ENCODE measurements at places on chromosomes 7 and 10.

DNA sequence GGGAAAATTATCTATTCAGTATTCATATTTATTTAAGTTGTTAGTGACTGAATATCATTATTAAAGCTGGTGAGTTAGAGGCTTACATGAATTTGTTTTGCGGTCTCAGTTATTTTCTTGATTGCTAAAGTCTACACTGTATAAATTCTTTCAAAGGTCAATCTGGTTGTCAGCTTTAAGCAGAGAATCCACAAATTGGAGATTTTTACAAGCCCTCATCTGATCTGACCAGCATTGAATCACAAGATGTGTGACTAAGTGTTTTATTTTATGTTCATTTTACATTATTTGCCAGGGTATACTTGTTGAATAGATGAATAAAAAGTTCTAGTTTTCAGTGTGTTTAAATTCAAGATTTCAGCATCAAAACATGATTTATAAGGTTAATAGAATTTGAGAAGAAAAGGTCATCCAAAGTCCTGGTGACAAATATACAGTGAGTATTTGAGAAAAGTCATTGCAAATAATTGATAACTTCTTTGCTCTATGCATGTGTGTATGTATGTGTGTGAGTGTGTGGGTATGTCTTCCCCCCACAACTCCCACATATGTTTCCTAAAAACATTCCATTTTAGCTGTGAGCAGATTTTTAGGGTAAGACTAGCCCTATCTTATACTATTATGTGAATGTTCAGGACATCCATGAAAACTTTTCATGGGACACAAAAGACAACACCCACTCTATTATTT lies 4.4 kb downstream of the SEMA3A start:
- no peak overlapping the region for H3K4me3 ChIP-seq
- H3K27ac ChIP-seq, result no peak overlapping the region
- H3K4me1 ChIP-seq, result no peaks in the 10 kb centered on the region
- no peaks in the 10 kb centered on the region for H3K36me3 ChIP-seq
- no peaks in the 10 kb centered on the region for H3K27me3 ChIP-seq

GRCh38 chr7:130957137-130957513 lies 223.1 kb upstream of the KLF14 start:
- H3K27me3 ChIP-seq, result no peaks in the 10 kb centered on the region
- H3K4me1 ChIP-seq, result no peaks in the 10 kb centered on the region
- no peaks in the 10 kb centered on the region for H3K36me3 ChIP-seq
- H3K4me3 ChIP-seq, result no peak overlapping the region

DNA sequence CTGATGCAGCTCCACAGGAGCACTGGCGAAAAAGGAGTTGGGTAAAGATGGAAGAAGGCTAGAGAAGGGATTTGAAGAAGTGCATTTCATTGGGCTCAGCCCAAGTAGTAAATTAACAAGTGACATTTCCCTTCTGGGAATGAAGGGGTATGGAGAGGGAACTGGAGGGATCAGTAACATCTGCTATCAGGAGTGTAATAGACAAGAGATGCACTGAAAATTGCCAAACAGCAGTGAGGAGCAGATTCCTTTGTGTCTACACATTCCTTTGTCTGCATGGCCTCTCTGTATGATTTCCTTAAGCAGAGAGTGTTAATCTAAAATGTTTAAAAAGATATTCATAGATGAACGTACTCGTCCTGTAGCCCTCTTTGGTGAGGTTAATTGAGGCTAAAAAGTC lies 148.2 kb upstream of the FERD3L start:
- DNase-seq, result no peak
- no peak overlapping the region for H3K4me3 ChIP-seq
- H3K4me1 ChIP-seq, result no peaks in the 10 kb centered on the region

- H3K4me3 ChIP-seq, result no peak overlapping the region
- H3K36me3 ChIP-seq, result no peaks in the 10 kb centered on the region
- H3K27me3 ChIP-seq, result no peaks in the 10 kb centered on the region
Measured at GRCh38 chr10:89563861-89564478, 28.6 kb upstream of the SLC16A12 start.

GRCh38 chr7:28272461-28272877 lies 91.9 kb upstream of the JAZF1 start:
- no peaks in the 10 kb centered on the region for H3K27me3 ChIP-seq
- H3K27ac ChIP-seq, result no peak overlapping the region
- peak overlapping the region; percentile 50 for H3K4me3 ChIP-seq
- H3K4me1 ChIP-seq, result no peaks in the 10 kb centered on the region
- no peaks in the 10 kb centered on the region for H3K36me3 ChIP-seq
- DNase-seq, result no peak

GRCh38 chr10:3530346-3530745 lies 254.7 kb downstream of the KLF6 start:
- no peak overlapping the region for H3K27ac ChIP-seq
- no peak for DNase-seq
- no peaks in the 10 kb centered on the region for H3K36me3 ChIP-seq
- H3K4me3 ChIP-seq, result no peak overlapping the region
- H3K27me3 ChIP-seq, result no peaks in the 10 kb centered on the region

- H3K27ac ChIP-seq, result no peak overlapping the region
- no peak overlapping the region for H3K4me3 ChIP-seq
- no peaks in the 10 kb centered on the region for H3K27me3 ChIP-seq
- no peak for DNase-seq
- no peaks in the 10 kb centered on the region for H3K36me3 ChIP-seq
- H3K4me1 ChIP-seq, result no peaks in the 10 kb centered on the region
Measured at GRCh38 chr7:118148930-118149329, 35.0 kb upstream of the LSM8 start.

DNA sequence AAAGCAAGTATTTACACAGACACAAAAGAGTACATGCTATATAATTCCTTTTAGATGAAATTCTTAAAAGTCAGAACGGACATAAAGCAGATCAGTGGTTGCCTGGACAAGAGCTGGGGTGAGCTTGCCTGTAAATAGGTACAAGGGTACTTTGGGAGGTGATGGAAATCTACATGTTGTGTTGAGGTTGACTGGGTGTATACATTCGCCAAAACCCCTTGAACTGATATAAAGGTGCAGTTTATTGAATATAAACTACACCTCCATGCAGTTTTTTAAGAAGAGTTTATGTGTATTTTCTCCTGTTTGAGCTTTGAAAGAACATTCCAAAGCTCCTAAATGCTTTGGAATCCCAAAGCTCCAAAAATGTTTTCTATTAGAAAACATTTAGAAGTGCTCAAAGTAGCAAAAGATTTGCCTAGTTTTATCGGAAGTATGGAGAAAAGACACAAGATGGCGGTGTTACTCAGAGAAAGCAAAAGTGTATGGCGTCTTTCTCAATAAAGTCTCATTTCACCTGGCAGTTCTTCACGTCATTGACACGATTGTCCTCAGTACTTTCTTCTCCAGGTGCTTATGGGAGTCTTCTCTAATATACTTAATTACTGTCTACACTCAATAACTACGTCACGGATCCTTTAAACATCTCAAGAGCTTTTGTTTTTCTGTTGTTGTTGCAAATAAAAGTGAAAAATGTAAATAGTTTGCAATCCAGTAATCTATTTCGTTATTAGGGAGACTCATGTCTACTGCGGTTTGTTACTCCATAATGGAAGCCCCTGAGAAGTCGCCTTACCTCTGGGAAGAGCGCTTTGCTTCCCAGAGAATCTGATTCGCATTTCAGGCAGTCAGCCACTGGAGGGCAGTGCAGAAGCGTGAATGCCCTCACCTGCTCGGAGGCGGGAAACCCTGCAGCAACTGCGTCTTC lies 14.7 kb upstream of the SEC61G start:
- peak overlapping the region; percentile 44 for H3K27ac ChIP-seq
- DNase-seq, result peak; percentile 73
- peaks cover 9% of the 10 kb centered on the region for H3K27me3 ChIP-seq
- H3K36me3 ChIP-seq, result no peaks in the 10 kb centered on the region
- H3K4me3 ChIP-seq, result peak overlapping the region; percentile 55

DNA sequence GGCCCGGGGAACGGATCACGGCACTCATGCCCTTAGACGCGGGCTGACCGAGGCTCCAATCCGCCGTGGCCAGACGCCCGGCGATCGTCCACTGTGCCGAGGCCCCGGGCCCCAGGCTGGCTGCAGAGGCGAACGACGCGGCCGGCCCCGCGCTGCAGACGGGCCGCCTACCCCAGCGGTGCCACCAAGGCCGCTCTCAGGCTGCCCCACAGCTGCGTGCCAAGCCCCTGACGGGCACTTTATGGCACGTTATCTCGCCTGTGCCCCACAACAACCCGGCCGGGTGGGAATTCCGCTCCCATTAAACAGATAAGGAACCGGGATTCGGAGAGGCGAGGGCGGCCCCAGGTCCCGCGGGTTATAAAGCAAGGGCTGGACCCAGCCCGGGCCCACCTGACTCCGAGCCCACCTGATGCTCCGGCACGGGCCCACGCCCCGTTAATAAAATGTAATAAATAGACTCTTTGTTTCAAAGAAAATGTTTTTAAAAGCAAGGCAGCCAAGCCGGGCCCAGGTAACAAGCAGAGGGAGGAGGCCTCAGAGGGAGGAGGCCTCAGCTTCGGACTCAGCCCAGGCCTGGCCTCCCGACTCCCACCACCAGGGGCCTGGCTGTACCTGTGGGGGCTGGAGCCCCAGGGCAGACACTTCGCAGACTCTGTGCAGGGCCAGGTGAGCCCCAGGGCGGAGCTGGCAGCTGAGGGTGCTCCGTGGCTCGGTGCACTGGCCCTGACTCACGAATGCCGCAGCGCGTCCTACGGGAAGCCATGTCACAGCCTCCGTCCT lies 79.7 kb downstream of the FOXL3 start:
- H3K36me3 ChIP-seq, result no peaks in the 10 kb centered on the region
- peak; percentile 50 for DNase-seq
- peaks cover 5% of the 10 kb centered on the region for H3K4me1 ChIP-seq

GRCh38 chr10:74249865-74250264 lies 98.8 kb downstream of the ADK start:
- no peak overlapping the region for H3K27ac ChIP-seq
- H3K4me1 ChIP-seq, result no peaks in the 10 kb centered on the region
- no peak overlapping the region for H3K4me3 ChIP-seq

DNA sequence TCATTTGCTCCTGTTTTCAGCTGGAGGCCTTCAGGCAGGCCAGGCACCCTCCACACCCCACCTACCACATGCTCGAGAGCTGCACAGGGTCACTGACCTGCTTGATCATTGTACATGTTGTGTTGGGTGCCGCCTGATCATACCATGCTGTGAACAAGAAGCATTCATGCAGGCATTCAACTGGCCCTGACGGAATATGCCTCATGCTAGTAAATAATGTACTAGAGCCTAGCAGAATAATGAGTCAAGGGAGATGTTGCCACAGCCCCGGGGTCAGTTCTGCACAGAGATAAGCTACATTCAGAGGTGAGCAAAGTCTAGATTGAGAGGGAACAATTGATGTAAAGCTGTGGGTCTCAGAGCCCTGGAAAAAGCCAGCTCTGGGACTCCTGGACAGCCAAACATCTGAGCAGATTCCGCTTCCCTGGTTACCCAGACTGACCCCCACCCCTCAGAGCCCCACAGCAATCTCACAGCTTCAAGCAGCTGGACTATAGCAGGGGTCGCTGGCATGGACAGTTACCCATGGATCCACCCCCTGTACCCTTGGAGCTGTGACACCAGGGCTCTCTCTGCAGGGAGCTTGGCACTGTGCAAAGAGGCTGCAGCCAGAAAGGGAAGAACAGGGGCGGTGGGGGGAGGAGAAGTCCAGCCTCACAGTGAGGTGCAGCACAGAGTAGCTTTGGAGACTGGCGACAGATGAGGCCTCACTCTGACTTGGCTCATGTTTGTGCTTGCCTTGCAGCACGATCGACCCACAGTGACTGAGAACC lies 86.6 kb downstream of the FRMPD2 start:
- H3K4me3 ChIP-seq, result no peak overlapping the region
- no peaks in the 10 kb centered on the region for H3K27me3 ChIP-seq
- DNase-seq, result no peak
- H3K36me3 ChIP-seq, result no peaks in the 10 kb centered on the region
- H3K4me1 ChIP-seq, result no peaks in the 10 kb centered on the region

GRCh38 chr7:47602272-47603004 lies 20.5 kb upstream of the TNS3 start:
- H3K27me3 ChIP-seq, result no peaks in the 10 kb centered on the region
- no peaks in the 10 kb centered on the region for H3K36me3 ChIP-seq
- no peak for DNase-seq
- no peak overlapping the region for H3K4me3 ChIP-seq

DNA sequence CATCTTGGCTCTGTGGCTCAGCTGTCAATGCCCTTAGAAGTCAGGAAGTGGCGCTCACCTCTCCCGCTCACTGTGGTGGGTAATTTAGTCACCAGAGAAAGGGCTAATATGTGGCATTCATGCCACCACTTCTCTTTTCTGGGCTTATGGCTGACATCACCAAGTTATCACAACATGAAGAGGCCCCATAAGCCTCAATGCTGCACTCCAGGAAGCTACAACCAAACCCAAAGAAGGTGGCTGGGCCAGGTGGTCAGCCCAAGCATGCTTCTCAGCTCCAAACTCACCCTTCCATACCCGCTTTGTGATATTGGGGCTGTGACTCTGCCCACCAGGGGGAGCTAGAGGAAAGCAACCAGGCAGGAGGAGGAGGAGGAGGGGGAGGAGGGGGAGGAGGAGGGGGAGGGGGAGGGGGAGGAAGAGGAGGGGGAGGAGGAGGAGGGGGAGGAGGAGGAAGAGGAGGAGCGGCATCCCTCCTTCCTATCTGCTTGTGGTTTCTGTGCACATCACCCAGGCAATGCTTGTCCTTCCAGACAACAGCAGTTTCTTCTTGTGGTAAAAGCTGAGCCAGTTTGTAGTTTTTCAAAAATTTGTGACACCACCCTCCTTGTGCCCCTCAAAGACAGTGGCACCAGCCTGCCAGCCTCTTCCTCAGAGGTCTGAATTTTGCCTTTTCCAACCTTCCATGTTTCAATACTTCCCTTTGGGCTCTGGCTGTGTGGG lies 42.1 kb downstream of the CYP26A1 start:
- no peaks in the 10 kb centered on the region for H3K27me3 ChIP-seq
- no peaks in the 10 kb centered on the region for H3K36me3 ChIP-seq
- H3K27ac ChIP-seq, result no peak overlapping the region
- no peak overlapping the region for H3K4me3 ChIP-seq

DNA sequence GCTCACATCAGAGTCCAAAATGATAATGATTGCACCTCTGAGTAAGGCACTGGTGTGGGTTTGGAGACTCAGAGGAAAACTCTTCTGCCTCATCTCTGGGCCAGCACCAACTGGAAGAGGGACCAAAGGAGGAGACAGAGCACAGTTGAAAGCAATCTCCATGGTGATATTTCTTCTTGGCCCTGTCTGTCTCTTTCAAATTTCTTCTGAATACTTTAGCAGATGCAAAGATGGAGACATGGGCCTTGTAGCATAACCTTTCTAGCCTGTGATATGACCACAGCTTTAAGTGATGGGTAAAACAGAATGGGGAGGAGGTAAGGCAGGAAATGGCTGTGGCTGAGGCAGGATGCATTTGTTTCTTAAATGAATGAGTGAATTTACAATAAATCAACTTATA lies 12.2 kb upstream of the GIMAP7 start:
- H3K27me3 ChIP-seq, result no peaks in the 10 kb centered on the region
- no peaks in the 10 kb centered on the region for H3K4me1 ChIP-seq
- no peak overlapping the region for H3K4me3 ChIP-seq
- no peak for DNase-seq

- H3K36me3 ChIP-seq, result no peaks in the 10 kb centered on the region
- no peaks in the 10 kb centered on the region for H3K27me3 ChIP-seq
- no peak overlapping the region for H3K4me3 ChIP-seq
- no peak for DNase-seq
- no peak overlapping the region for H3K27ac ChIP-seq
Measured at GRCh38 chr7:54339073-54339472, 203.1 kb upstream of the VSTM2A start.

All from breast epithelium (tissue), 4 donors.